IMR-90 (cell line): ENCODE measurements at places on chromosomes 11 and 22.

DNA sequence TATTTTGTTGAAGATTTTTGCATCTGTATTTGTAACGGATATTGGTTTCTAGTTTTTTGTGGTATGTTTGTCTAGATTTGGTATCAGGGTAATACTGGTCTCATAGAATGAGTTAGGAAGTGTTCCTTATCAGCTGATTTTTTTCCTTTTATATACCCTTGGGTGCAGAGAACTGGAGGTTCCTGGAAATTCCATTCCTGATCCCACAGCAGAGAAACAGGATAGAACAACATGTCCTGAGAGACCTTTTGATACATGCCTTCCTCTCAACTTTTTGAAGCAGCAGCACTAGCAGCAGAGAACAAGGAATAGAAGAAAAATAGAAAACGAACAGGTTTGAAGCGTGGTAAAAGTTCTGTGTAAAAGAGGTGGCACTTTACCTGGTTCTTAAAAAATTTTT lies 36.8 kb downstream of the BIRC2 start:
- no peak for DNase-seq

GRCh38 chr11:12026331-12027211 lies 18.1 kb upstream of the DKK3 start:
- no peak for DNase-seq

DNA sequence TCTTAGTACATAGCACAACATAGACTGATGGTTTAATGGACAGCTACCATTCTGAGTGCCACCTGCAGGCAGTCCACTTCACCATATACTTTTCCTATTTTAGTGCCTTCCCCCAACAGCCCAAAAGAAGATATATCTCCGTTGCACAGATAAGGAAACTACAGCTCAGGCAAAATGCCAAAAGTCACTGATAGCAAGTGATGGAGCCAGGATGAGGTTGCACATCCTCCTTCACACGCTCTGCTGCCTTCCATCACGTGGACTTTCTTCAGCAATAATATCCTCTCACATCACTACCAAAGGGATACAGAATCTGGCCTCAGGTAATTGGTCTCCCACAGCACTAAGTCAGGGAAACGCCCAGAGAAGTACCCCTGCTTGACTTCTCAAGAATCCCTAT lies 7.5 kb downstream of the TCF20 start:
- no peak for DNase-seq

- no peak for DNase-seq
Measured at GRCh38 chr11:133790995-133791394, 54.3 kb downstream of the SPATA19 start.

DNA sequence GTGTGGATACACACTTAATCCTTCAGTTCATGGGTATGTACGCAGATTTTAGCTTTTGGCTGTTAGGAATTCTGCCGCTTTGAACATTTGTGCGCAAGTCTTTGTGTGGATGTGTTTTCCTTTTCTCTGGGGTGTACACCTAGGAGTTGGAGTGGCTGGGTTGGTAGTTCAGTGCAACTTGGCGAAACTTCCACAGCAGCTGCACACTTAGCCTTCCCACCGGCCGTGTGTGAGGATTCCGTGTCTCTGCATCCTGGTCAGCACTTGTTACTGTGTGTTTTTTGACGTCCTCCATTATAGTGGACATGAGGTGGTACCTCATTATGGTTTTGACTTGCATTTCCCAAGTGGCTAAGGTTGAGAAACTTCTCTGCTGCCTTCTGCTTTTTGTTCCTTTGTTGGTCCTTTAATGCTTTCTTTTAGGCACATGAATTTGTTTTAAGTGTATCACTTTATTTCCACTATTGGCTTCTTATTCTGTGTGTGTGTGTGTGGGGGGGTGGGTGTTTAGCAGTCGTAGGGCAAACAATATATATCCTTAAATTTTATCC lies 72.1 kb upstream of the SLC25A18 start:
- DNase-seq: no peak

- peak; percentile 79 for DNase-seq
Measured at GRCh38 chr11:102989379-102990047, 34.0 kb upstream of the MMP13 start.

DNA sequence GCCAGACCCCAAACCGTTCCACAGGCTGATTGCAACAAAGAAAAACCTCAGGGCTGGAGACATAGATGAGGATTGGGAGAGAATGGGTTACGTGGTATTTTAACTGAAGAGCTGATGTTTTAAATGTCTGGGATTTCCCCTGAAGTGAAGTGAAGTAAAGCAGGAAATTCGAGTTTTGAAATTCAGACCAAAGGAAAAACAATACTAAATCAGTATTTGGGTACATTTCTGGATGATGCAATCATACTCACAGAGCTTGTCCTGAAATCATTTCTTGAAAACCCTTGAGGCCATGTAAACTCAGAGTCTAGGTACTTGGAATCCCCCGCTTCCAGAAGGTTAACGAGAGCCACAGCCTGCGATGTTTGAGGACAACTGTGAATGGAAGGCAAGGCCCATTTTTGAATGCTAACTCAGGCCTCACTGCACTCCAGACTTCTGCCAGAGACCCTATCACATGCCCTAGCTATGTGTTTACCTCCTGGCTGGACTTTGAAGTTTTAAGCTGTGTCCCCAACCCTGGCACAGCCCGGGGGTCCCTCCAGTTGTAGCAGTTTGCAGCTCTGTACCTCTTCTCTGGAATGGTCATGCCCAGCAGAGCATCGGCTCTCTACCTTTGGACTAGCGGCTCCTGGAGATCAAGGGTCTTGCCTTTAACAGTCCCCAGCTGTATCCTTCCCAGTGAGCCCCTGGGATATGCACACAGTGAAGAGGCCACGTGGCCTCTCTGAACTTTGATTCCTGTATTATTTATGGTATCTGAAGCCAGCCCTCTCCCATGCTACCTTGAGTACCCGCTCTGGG lies 5.4 kb upstream of the FTH1 start:
- DNase-seq: peak; percentile 91

- no peak for DNase-seq
Measured at GRCh38 chr11:92758241-92758780, 211.1 kb upstream of the MTNR1B start.

DNA sequence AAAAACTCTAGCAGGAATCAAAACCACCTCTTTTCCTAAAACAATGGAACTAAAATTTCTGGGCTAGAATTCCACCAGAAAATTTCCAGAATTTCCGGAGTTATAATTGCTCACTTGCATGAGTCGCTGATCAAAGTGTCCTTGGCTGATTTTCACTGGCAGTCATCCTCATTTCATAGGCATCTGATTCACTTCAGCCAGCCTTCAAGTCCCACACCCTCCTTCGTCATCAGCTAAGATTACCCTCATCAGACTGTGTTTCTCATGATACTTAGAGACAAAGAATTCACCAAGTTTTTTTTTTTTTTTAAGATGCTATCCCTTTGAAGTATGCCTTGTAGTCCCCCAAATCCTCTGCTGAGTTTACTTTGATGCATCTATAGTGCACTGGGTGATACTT lies 71.5 kb upstream of the RAB38 start:
- peak; percentile 86 for DNase-seq

- peak; percentile 47 for DNase-seq
Measured at GRCh38 chr11:93537767-93538261, 5.4 kb downstream of the SMCO4 start.

DNA sequence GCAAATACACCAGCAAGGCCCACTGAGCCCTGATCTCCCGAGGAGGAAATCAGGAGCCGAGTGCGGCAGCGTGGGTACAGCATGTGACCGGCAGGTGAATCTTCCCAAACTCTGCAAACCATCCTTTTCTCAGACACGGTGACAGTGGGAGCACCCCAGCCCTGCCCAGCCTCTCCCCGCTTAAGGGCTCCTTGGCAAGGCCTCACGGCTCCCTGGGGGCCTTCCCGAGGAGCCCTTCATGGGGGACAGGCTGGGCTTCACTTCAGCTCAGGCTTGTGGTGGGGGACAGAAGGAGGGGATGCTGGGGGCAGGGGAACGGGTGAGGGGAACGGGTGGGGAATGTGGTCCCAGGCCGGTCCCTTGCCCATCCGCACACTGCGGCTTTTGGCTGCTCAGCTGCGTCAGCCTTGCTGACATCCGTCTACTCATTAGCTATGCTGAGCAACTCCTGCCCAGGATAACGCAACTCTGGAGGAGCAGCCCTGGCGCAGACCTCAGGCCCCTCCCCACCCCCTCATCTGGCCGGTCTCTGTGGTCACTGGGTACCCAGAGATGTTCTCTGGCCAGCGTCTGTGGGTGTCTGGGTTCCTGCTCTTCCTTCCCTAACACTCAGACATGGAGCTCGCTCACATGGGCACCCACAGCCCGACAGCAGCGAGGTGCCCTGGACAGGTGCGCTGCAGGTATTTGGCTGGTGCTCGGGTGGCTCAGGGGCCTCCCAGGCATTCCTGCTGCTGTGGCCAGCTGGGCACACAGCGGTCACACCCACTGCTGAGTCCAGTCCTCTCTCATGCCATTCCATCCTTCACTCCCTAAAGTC lies 22.0 kb upstream of the TTLL12 start:
- no peak for DNase-seq

GRCh38 chr11:67261946-67262681 lies 4.2 kb upstream of the GRK2 start:
- no peak for DNase-seq

DNA sequence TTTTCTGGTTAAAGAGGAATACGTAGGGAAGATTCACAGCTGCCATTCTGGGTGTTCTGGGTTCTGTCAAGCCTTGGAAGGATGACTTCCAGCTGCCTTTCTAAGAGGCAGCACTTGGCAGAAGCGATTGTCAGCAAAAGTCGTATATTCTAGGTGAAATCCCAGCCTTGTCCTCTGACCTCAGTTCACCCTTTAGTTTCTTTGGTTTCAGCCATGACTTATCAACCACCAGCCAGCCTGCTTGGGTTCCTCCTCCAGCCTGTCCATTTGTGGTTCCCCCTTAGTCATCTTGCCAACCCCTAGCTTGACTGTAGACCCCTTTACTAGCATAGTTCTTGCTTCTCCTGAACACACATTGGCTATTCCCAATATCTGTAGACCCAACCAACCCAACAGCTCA lies 102.3 kb upstream of the CD44 start:
- DNase-seq: no peak

DNA sequence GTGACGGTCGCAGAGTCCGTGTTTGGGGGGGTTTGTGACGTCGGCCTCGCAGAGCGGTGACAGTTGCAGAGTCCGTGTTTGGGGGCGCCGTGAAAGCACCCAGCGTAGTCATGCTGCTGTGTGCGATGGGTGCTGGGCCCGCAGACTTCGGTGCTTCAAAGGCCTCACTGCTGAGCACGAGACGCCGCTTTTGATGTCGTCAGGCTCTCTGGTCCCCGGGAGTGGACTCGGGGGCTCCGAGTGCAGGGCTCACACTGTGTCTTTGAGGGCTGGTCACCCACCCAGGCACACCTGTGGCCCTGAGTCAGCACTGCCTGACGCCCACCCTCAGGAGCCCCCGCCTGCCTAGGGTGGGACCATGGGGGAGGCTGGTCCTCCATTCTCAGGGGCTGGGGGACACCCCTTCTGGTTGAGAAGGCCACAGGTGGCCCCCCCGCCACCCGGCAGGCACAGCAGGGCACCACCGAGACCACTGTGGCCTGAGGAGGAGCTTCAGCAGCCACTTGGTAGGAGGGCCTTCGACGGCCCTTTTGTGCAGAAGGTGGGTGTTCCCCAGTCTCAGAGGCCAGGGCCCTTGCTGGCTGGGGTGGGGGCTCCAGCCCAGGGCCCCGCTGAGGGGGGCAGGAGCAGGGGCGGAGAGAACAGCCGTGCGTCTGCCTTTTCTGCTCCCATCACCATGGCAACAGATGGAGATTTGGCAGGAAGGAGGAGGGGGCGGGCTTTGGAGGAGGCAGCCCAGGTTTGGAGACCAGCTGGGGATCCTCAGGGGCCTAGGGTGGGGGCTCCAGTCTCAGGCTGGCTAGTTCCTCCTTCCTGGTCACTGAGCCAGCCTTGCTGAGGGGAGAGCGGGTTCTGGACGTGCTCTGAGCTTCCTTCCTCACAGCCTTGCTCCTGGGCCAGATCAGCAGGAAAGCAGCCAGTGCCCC lies 20.9 kb downstream of the BRSK2 start:
- no peak for DNase-seq

- DNase-seq: peak; percentile 47
Measured at GRCh38 chr11:36292311-36292722, 3.1 kb upstream of the COMMD9 start.

GRCh38 chr11:120523196-120523595 lies 11.6 kb downstream of the GRIK4 start:
- DNase-seq: no peak

DNA sequence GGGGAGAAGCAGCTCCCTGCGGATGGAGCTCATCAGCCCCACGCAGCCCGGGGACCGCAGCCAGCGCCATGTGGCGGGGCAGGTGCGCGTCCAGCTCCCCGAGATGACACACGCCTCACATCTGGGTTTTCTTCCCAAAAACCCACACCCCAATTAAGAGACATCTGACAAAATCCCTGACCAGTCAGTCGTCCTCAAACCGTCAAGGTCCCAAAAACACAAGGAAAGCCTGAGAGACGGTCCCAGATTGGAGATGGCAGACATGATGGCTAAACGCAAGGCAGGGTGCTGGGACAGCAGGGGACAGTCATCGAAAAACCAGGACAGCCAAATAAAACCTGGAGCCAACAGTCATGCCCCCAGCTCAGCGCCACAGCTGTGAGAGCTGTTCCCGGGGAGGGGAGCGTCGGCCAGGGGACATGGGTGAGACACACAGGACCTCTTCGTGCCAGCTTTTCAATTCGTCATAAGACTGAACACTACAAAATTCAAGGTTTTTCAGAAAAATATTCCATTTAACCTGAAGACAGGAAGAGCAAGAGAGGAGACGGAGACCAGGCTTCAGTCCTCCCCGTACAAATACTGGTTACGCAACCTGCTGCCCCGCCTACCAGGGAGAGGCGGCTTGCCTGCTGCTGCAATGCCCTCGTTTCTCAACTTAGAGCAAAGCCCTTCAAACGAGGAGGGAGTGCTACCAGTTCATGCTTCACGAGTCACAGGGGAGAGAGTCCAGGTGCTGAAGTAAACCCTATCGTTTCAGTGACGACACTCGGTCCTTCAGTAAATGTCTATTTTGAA lies 10.5 kb downstream of the TOLLIP start:
- DNase-seq: peak; percentile 59

GRCh38 chr11:35173011-35173511 lies 34.1 kb downstream of the CD44 start:
- peak; percentile 42 for DNase-seq

DNA sequence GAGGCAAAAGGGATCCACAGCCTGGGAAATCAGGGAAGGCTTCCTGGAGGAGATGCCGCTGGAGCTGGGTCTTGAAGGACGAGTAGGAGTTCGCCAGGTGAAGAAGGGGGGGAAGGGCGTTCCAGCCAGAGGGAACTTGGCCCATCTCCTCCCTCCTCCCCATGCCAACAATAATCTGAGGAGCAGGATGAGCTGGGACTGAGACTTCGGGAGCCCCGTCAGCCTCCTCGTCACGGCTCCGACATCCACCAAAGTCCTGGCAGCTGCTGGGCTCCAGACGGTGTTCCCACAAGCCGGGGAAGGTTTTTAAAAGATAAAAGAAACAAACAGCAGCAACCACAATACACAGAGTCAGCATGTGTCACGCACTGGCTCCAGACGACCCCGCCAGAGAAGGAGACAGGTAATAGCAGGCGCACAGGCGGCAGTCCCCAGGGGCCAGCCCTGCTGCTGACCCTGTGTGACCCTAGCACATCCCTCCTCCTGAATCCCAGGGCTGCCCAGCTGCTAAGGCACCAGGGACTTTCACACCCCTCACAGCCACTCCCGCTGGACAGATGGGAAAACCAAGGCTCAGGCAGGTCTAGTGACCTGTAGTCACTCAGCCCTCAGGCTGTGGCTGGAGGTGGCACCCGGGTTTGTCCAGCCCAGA lies 37.3 kb downstream of the NUP50 start:
- DNase-seq: peak; percentile 98

- no peak for DNase-seq
Measured at GRCh38 chr11:36192425-36193289, 96.6 kb downstream of the COMMD9 start.
